Dorsolateral prefrontal cortex (tissue), 122 donors: ENCODE measurements at places on chromosomes 7 and 10.

- no peak for DNase-seq
Measured at GRCh38 chr7:27197137-27198042, 2.5 kb downstream of the HOXA13 start.

- no peak for DNase-seq
Measured at GRCh38 chr7:101590663-101591435, 38.2 kb downstream of the MYL10 start.

GRCh38 chr10:78627254-78627795 is 441.4 kb upstream of the ZMIZ1 start:
- DNase-seq = no peak

DNA sequence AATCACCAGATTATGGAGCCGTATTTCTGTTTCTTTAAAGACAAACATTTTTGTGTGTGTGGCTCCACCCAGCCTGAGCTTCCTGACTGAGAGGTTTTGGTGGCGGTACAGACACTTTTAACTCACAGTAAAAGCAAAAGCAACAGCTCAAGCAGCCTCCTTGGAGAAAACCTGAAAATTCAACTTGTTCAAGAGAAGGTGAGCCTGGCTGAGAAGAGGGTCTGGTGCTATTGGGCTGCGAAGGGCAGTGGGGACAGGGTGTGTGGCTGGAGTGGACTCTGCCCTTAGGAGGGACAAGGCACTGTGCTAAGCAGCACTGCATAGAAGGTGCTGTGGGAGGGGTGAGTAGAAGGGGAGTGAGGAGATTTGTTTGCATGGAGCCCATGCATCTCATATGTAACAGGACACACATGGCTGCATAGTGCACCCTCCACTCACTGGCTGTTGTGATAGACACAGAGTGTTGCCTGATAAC is at the start of gene GIMAP7:
Gene GIMAP7 (plus strand): TSS at position 125 of the 475 bp plus-strand sequence. CDS start 5,103 bp downstream, outside the sequence.
- no peak for DNase-seq

GRCh38 chr7:46549347-46549746 is 628.3 kb upstream of the IGFBP3 start:
- no peak for DNase-seq

GRCh38 chr7:3866277-3866676 is 565.2 kb downstream of the SDK1 start:
- DNase-seq = no peak

DNA sequence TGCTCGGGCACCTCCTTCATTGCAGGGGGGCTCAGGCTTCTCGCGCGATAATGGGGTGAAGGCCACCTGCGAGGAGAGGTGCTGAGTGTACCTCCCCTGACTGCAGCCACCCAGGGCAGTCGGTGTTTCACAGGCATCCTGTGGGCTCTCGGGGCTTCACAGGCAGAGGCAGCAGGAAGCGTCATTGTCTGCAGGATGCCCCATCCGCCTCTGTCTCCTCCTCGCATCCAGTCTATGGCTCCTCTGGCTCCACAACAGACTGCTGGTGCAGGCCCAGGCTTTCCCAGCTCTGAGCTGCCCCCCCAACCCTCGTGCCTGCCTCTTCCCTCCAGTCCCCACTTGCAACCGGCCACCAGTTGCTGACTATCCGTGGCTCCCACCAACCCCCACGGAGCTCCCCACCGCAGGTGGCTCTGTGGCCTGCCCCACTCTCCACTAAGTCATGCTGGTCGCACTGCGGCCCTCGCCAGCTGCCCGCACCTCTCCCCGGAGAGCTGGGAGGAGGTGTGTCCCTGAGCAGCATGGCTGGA is 36.5 kb downstream of the CAMK2B start:
- DNase-seq = peak; percentile 9

GRCh38 chr10:74406006-74406405 is 255.0 kb downstream of the ADK start:
- no peak for DNase-seq

DNA sequence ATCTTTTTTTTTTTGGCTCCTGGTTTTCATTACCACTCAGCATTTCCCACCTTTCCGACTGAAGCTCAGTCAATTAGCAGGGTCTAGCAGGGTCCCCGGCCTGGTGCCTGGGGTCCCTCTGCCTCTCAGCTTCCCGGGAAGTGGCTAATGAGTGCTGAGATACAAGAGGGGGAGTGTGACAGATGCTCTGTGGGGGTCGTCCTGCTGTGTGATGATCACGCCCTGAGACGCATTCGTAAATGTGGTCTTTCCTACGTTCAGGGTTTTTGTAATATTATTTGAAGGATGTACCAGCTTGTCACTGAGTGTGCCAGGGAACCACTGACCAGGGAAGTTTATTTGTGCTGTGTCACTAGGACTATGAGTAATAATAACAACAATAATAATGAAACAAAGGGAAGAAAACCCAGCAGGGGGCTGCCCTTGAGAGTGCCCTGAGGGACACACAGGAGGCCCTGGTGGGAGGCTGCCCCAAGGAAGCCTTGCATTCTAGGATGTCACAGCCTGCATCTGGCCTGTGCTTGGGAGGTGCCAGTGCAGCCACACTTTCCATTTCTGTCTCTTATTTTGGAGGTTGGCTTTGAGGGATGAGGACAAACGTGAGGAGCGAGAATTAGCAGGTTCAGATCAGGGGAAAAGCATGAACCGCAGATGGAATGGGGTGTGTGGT is 337.8 kb downstream of the ADARB2 start:
- no peak for DNase-seq

DNA sequence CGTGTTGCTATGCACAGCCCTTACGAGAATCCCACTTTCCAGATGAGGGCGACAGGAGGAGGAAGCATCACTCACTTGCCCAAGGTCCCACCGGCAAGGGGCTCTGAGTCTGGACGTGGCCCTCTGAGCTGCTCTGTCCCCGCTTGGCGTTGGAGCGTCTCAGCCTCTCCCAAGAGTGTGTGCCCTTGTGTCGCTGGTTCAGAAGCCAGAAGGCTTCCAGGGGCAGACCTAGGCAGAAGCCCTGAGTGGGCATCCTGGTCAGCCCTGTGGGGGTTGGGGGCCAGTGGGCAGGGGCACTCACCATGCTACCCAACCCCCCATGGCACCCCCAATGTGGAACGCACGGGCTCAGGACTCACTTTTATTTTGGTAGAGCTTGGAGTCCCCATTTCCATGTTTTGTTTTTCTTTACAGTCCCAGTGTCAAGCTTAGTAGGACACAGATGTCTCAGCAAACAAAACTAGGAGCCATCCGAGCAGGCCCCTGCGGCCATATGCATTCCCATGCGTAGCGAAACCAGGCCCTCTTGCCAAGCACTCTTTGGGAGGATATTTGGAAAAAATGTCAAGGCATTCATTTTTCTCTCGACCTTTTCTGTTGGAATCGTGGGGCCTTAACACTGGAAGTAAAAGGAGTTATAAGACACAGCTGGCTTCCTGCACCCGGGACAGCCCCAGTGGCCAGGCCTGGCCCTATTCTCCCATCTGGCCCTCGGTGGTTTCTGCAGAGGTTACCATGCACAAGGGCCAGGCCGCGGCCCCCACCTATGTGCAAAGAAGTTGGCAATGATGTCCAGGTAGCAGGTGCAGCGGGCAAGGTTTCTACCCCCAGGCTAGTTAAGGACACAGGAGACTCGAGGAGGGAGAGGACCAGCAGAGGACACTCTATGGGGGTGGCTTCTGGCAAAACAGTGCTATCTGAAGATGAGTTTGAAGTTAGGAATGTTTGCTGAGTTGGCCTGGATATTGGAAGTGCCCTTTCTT is 97.0 kb downstream of the LHPP start:
- no peak for DNase-seq

GRCh38 chr10:114376523-114376922 is 27.8 kb downstream of the AFAP1L2 start:
- DNase-seq = no peak

DNA sequence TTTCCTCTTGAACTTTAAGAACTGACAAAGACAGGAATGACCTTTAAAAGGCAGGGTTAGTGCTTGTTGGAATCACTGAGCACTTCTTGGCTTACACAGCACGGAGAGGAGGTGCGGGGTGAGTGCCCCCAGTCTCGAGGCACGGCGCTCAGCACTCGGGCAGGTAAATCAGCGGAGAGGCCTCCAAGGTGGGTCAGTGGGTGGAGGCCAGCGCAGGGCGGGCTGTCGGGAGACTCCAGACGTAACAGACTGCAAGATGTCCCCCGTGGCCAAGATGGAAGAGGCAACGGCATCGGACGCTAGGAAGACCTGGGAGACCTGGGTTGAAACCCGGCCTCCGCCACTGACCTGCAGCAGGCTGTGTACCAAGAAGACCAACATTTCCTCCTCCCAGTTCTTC is 149.4 kb downstream of the MAD1L1 start:
- DNase-seq = no peak

DNA sequence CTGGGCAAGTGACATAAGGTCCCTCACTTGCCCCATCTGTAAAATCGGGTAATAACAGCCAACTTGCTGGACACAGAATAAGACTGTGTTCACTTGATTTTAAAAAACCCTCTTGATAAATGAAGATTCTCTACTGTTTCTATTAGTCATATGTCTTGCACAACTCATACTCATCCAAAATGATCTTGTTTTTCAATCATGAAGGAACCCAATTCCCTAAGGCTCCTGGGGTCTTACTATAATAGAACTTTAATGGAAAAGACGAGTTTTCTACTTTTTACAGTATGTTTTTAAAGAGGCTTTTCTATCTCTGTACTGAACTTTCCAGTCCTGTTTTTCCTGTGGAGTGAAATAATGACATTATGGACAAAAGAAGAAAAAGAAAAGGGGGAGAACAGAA is 103.8 kb downstream of the ARID5B start:
- no peak for DNase-seq

DNA sequence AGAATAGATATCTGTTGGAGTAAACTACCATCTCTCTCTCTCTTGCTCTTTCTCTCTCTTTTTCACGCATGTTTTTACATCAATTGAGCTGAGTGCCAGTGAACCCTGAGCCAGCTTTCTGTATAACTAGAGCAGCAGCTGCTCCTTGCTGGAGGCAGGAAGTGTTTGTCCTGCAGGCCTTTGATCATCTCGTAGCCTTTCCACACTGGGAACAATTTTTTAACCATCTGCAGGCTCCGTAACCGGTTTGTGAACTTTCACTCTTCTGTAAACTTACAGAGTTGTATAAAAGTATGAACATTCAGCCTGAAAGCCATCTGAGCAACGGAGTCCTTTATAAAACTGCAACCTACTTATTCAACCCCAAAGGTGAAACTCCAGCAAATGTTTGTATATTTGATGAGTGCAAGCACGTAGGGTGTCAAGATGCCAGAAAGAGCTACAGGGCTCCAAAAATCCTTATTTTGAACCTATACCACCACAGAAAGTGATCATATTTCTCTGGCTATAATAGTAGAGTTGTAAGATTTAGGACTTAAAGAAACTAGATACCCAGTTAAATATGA is 162.8 kb upstream of the NFE2L3 start:
- DNase-seq = no peak

DNA sequence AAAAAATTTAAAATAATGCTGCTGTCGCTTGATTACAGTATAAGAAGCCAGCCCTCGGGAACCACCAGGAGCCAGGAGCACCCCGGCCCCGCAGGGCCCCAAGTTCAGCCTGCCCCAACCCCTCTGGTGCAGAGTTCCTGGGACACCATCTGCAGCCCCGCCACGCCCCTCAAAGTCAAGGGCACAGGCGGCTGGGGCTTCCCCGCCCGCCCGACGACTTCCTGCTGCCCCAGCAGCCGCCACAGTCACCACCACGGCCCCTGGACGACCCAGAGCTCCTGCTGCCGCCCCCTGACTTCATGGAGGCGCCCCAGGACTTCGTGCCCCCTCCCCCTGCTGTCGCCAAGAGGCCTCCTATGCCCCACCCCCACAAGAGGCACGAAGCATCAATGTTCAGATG is 103.6 kb upstream of the PDSS1 start:
- no peak for DNase-seq

- no peak for DNase-seq
Measured at GRCh38 chr7:135825406-135825805, 76.8 kb upstream of the FAM180A start.

DNA sequence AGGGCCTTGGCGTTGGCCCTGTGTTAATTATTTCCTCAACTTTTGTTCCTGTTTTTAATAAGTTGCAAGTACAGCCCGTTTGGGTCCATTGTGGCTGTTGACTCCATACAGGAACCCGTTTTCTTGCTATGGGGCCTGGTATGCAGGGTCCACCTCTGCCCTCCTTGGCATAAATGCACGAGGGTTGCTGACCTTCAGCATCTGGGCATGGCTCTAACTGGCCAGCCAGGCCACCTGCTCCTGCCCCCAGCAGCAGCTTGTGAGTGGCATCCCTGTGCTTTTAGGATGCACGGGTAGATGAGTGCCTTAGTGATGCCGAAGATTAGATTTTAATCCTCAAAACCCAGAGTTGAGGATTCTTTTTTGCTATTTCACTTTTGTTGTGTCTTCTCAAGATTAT is 123.2 kb downstream of the GLRX3 start:
- no peak for DNase-seq

DNA sequence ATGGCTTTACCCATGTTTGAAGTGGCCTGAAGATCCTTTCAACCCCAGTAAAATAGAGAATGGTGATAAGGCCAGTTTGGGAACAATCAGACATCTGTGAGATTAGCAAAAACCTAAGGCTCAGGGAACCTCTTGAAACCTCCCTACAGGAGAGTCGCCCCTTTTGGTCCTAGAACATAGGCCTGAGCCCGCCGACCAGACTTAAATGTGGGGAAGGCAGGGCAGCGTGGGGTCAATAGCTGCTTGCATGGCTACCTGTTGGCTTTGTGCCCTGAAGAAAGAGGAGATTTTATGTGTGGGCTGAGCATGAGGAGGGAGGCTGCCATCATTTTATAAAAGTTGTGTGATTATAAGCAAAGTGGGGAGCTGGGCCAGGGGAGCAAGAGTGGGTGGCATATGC is 97.6 kb upstream of the TBX20 start:
- DNase-seq = no peak

GRCh38 chr7:156368053-156368843 is 272.3 kb upstream of the RNF32 start:
- no peak for DNase-seq

DNA sequence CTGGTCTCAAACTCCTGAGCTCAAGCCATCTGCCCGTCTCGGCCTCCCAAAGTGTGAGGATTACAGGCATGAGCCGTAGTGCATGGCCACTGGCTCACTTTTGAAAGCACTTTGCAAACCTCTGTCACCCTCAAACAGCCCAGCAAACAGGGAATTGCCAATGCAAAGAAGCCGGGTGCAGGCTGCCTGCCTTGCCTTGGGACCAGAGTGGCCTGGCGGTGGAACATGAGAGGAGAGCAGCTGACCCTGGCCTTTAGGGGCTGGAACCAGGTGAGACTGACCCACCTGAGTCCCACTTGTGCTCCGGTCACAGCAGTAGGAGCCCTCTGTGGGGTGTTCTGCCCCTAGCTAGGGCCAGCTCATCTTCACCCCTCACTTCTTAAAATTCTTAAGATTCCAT is 237.1 kb upstream of the GALNT17 start:
- DNase-seq = no peak

GRCh38 chr10:13089345-13089744 is 10.6 kb upstream of the OPTN start:
- no peak for DNase-seq

GRCh38 chr7:128879939-128880746 is 17.5 kb downstream of the ATP6V1F start:
- peak; percentile 64 for DNase-seq

DNA sequence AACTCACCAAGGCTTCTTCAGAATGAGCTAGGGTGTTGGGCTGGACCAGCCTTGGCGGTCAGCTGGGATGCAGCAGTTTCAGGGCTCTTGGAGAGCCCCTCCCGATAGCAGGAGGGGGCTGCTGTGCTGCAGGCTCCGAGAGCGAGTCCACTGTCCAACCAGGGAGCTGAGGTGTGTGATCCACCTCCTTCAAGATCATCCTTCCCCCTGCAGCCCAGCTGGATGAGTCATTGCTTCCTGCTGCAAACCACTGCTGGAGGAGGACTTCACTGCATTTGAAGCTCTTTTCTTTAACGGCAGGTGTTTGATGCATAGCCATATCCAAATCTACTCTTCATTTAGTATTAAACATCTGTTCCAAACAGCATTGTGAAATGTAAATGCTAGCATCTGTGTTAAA is 54.2 kb upstream of the EBF3 start:
- no peak for DNase-seq
